ENCODE measurements at places on chromosomes 4 and X.

DNA sequence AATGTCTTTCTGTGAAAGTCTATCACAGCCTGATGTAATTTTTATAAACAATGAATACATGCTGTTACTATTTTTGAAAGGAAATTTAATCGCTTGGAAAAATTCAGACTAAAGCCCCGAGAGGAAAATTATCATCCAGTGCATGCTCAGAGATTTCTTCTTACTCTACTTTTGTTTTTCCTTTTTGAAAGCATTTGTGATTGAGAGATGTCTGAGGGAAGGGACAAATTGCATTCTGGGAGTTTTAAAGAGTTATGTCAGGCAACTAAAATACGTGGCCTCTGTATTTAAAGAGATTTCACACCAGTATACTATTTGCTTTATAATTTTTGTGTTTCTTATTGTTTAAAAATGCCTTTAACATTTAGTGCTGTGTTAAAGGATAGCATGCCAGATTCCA is 1.4 kb upstream of the ZFX start:
- DNase-seq: no peak

DNA sequence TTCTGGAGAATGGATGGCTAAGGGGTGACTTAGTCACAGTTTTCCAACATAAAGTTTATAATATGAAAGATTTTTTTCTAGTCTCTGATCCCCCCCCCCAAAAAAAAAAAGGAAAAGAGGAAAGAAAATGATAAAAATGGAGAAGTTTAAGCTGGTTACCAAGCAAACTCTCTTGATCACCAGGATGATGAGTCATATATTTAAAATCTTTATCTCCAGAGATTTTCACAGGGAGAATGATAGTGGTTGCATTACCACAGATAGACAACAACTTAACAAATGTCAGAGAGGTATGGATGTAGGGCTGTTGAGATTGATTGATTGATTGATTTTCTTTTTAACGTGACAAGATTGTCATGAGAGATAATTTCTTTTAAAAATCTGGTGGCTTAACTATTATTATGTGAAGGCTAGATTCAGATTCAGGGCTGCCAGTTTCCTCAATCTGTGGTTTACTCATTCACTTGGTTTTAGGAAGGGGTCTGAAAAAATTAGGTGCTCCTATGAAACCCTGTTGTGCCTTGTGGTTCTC is 13.3 kb upstream of the TEX13C start:
- no peak for DNase-seq

GRCh38 chr4:159141193-159141592 is 38.3 kb downstream of the RAPGEF2 start:
- no peak for DNase-seq

DNA sequence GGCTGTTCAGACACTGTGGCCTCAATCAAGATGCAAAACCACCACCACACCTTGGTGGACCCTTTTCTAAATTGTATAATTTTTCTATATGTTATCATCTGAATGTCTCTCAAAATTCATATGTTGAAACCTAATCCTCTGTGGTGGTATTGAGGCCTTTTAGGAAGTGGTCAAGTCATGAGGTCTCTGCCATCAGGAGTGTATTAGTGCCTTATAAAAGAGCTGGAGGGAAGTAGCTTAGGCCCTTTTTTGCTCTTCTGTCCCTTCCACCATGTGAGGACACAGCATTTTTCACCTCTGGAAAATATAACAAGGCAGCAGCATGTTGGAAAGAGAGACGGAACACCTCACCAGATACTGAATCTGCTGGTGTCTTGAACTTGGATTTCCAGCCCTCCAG is 30.5 kb upstream of the DKK2 start:
- no peak for DNase-seq

DNA sequence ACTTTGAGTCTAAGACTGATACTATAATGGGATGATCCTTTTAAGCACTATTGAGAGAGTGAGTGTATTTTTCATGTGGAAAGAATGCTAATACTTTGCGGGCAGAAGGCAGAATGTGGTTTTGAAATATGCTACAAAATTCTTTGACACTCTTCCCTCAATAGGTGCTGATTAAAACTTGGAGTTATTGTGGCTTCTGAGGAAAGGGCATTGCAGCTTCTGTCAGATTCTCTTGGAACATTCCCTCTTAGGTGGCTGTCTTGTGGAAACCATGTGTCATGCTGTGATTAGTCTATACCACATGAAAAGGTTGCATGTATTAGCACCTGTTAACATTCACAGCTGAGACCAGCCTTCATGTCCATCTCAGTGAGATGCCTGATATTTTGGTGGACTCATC is 547.0 kb downstream of the STIM2 start:
- DNase-seq: no peak

- DNase-seq: no peak
These were observed 102.6 kb downstream of the SATL1 start for GRCh38 chrX:85140964-85141363.

DNA sequence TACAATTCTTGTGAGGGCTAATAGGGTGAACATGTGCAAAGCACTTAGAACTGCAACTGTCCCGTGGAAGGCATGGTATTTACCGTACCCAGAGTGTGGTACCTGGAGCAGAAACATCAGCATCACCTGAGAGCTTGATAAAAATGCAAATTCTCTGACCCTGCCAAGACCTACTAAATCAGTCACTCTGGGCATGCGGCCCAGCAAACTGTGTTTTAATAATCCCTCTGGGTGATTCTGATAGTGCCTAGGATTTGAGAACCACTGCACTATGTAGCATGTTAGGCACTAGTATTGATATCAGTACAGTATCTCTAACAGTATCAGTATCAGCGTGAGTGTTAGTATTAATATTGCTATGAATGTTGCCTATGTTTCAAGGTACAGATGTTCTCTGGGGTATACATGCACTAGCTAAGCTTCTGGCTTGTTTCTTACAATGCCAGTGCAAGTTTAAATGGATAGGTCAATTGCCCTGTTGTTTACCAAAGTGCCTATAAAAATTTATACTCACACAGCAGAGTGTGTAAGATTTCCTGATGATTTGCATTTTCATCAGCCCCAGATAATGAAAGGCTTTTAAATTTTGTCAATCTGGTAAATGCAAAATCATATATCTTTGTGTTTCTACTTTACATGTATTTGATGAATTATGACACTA is 354.0 kb downstream of the HS3ST1 start:
- DNase-seq: no peak

- DNase-seq: no peak
These were observed 441.7 kb upstream of the CPEB2 start for GRCh38 chr4:14560577-14560976.

DNA sequence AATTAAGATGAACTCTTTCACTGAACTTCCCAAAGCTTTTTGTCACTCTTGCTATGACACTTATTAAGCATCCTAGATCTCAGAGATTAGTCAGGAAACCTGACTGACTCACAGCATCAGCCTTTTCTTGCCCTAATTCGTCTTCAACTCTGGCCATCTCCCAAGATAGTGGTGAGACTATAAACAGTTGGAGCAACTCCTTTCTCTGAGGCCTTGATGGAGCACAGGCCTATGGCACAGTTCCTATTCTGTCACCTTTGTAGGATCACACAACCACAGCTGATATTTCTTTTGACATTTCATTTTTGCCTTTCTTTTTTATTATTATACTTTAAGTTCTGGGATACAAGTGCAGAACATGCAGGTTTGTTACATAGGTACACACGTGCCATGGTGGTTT is 217.6 kb downstream of the PRR32 start:
- peak; percentile 5 for DNase-seq

GRCh38 chr4:95411371-95412088 is 137.2 kb downstream of the UNC5C start:
- DNase-seq: no peak

GRCh38 chr4:98827661-98828060 is 101.3 kb downstream of the EIF4E start:
- DNase-seq: no peak

DNA sequence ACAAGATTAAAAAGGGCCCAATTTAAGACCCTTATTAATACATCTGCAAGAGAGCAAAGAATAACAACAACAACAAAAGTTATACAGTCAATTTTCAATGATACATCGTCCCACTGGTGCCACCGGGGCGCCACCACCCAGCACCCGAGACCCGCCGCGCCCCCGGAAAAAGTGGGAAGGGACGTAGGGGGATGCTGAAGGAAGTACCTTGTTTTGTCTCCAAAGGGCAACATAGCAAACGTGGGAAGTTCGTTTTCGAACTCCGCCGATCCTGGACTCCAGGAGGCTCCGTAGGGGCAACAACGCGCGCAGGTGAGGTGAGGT is 1.7 kb downstream of the PDE5A start:
- no peak for DNase-seq

- DNase-seq: peak; percentile 21
These were observed 1.6 kb upstream of the ARMCX6 start for GRCh38 chrX:101619364-101619763.

GRCh38 chrX:28015993-28016392 is 34.7 kb upstream of the DCAF8L1 start:
- no peak for DNase-seq

GRCh38 chr4:4864940-4865704 is 5.7 kb downstream of the MSX1 start:
- no peak for DNase-seq

DNA sequence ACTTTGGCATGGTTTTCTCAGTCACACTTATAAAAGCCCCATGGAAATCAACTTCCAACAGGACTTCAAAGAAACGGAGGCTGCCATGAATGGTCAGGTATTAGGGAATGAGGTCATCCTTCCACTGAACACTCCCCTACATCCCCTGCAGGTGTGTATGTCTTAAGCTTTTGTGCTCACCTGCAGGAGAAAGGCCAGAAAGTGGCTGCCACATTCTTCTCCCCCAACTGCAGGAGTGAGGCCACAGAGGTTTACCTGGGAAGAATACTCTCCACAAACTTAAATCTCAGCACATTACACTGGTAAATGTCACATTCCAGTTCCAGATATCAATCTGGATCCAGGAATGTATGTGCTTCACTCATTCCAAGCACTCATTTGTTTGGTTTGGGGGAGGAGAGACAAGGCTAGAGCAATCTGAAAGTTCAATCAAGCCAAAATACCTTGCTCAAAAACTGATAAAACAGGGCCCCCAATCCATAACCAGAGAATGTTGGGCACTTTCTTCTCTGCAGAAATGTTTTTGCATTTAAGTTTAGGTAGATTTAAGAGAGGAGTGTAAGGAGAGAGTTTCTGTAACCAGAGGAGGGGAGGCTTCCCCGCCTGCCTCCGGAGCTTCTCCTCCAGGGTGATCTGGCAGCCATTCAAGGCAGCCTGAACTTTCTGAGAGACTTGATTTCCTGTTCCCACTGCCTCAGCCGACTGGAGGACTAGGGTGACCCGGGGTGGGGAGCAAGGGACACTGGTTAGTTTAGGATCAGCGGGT is 15.4 kb downstream of the FAM9C start:
- DNase-seq: no peak

GRCh38 chr4:124000233-124000632 is 603.6 kb downstream of the SPRY1 start:
- DNase-seq: no peak

DNA sequence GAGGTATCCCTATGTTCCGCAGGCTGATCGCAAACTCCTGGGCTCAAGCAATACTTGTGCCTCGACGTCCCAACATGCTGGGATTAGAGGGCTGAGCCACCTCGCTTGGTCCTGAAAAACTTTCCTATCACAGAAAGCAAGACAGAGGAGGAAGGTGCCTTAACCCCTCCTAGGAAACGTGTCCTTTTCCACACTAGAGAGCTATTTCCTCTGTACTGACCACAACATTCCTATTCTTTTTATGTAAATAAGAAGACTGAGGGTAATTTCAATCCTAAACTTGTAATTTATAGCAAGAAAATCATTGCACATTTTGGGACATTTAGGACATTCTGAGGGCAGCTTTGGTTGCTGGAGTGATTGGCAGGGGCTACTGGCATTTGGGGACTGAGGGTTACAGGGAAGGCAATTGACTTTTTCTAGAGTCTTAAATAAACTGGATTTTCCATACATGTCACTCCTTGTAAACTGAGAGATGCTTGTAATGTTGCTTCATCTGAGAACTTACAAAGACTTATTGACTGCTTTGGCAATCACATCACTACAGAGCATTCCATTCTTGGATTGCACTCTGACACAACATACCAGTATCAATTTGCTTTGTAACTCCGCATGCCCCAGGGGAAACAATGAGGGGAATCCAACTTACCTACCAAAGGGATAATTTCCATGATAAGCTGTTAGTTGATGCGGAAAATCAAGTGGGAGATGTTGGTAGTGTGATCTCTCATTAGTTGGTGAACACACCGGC is 15.6 kb downstream of the XAGE3 start:
- peak; percentile 14 for DNase-seq

- DNase-seq: no peak
These were observed 50.2 kb downstream of the ZNF827 start for GRCh38 chr4:145888393-145888792.

- no peak for DNase-seq
These were observed 29.2 kb upstream of the MXD4 start for GRCh38 chr4:2290974-2291704.

DNA sequence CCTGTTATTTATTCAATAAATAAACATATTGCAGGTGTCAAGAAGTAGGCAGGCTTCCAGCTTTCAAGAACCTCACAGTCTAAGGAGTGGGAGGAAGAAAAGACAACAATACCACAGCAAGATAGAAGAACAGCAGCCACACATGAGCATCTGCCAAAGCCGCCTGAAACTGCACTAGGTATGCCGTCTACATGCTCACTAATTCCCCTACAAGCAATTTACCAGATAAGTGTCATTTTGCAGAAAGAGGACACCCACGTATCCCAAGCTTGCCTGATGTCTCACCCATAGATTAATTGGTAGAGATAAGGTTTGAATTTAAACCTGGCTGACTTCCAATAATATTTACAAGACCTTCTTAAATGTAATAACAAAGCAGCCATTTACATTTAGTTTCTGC is 439.4 kb upstream of the CPEB2 start:
- no peak for DNase-seq

DNA sequence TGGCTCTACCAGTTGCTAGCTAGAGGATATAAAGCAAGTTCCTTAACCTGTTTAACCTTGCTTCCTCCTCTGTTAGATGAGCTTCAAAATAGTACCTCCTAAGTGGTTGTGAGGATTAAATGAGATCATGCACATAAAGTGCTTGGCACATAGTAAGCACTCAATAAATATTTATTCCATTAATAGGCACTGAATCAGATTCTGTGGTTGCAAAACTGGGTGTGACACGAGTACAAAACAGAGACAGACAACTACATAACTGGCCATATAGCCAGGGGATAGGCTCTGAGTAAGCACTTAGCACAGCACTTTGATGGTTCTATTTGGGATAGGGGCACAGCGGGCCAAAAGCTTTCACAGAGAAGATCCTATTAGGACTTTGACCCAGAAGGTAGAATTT is 150.3 kb downstream of the RELL1 start:
- DNase-seq: no peak

- no peak for DNase-seq
These were observed 109.5 kb upstream of the CDX4 start for GRCh38 chrX:73337366-73337765.

DNA sequence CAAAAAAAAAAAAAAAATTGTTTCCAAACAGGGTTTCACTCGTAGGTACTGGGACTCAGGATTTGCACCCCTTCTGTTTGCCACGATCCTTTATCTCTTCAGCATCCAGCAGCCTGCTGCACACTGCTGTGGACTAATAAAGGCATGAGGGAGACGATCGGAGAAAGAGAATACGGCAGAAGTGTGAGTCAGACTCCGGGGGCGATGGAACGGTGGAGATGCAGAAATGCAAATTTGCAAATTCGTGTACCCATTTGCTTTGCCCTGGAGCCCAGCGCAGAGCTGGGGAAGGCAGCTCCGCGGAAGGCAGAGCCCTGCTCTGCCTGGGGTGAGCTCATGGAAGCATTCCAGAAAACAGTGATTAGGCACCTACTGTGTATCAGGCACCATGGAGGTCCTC is 270.3 kb downstream of the ASMT start:
- DNase-seq: no peak
